ENCODE measurements at places on chromosomes 4 and X. TPM values are rescaled to one million over a fixed set of nuclear protein-coding genes. Genes with fewer than 3 reads are reported as not detected.

ARHGAP36 gene
- total RNA-seq = 0.27 TPM

DNA sequence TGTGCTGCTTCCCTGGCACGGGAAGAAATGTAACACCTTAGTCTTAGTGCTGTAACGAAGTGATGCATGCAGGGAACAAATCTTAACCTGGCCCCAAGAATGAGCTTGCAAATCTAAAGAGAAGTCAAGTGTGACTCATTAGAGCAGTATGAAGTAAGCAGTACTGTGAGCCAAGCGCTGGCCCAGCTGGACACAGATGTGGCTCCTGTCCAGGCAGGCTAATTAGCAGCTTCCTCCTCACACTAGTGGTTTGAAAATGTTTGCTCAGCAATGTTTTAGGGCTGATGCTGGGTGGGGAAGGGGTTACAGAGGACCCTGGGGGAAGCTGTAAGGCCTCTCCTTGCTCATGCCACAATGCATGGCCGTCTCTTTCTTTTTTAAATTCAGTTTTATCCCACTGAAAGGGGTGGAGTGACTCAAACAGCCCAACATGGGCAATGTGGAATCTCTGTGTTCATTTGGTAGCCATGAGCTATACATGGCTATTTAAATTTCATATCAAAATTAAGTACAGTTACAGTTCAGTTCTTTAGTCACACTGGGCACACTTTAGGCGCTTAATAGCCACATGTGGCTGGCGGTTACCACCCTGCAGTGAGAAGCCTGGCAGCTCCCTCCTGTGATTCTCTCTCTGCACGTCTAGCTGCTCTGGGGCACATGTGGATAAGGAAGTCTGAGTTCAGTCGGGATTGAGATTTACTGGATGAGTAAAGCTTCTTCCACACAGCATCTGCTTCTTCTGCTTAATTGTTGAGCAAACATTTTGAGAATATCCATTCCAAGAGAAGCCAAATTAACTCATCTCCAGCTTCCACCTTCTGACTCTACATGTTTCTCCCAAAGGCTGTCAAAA, 48.8 kb downstream of the MAP7D2 start:
- H3K27ac ChIP-seq = peak overlapping the region; percentile 29

DNA sequence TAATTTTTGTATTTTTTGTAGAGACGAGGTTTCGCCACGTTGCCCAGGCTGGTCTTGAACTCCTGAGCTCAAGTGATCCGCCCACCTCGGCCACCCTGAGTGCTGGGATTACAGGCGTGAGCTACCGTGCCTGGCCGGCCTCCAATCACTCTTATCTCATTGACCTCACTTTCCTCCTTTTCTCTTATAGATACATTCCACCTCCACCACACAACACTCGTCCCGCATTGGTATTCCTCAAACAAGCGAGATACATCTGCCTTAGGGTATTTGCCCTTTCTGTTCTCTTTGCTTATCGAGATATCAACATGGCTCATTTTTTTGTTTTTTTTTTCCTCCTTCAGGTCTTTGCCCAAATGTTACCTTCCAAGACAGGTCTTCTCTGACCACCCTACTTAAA, 1.8 kb upstream of the PRPS1 start:
- H3K4me3 ChIP-seq = no peak overlapping the region
- H3K36me3 ChIP-seq = no peaks in the 10 kb centered on the region
- H3K4me1 ChIP-seq = peaks cover 7% of the 10 kb centered on the region
- no peak for DNase-seq

GRCh38 chrX:48636301-48636700, 39.0 kb downstream of the WDR13 start:
- H3K4me3 ChIP-seq = no peak overlapping the region
- no peak for DNase-seq
- H3K27ac ChIP-seq = no peak overlapping the region
- no peaks in the 10 kb centered on the region for H3K4me1 ChIP-seq
- no peaks in the 10 kb centered on the region for H3K36me3 ChIP-seq

GRCh38 chrX:100819837-100820666, at the start of gene CSTF2:
TSS of gene CSTF2 (plus strand) at chrX:100820391. CDS start at chrX:100820417, 26 bp downstream.
- no peaks in the 10 kb centered on the region for H3K4me1 ChIP-seq
- peak within 1 kb of the TSS; percentile 98 for H3K4me3 ChIP-seq
- no peaks in the 10 kb centered on the region for H3K27me3 ChIP-seq
- peak; percentile 79 for DNase-seq
- no peaks in the 10 kb centered on the region for H3K36me3 ChIP-seq

GRCh38 chrX:46477435-46477834, 67.8 kb downstream of the ZNF674 start:
- no peaks in the 10 kb centered on the region for H3K4me1 ChIP-seq
- H3K27ac ChIP-seq = no peak overlapping the region
- peaks cover 5% of the 10 kb centered on the region for H3K36me3 ChIP-seq
- H3K27me3 ChIP-seq = no peaks in the 10 kb centered on the region

- no peaks in the 10 kb centered on the region for H3K4me1 ChIP-seq
- H3K36me3 ChIP-seq = no peaks in the 10 kb centered on the region
- no peak for DNase-seq
- H3K4me3 ChIP-seq = no peak overlapping the region
These were observed 779.0 kb upstream of the INTU start for GRCh38 chr4:126853715-126854114.

- no peaks in the 10 kb centered on the region for H3K36me3 ChIP-seq
- H3K4me3 ChIP-seq = no peak overlapping the region
- H3K27ac ChIP-seq = no peak overlapping the region
- no peak for DNase-seq
- H3K27me3 ChIP-seq = no peaks in the 10 kb centered on the region
These were observed 67.1 kb upstream of the HS3ST1 start for GRCh38 chr4:11495818-11496217.

DNA sequence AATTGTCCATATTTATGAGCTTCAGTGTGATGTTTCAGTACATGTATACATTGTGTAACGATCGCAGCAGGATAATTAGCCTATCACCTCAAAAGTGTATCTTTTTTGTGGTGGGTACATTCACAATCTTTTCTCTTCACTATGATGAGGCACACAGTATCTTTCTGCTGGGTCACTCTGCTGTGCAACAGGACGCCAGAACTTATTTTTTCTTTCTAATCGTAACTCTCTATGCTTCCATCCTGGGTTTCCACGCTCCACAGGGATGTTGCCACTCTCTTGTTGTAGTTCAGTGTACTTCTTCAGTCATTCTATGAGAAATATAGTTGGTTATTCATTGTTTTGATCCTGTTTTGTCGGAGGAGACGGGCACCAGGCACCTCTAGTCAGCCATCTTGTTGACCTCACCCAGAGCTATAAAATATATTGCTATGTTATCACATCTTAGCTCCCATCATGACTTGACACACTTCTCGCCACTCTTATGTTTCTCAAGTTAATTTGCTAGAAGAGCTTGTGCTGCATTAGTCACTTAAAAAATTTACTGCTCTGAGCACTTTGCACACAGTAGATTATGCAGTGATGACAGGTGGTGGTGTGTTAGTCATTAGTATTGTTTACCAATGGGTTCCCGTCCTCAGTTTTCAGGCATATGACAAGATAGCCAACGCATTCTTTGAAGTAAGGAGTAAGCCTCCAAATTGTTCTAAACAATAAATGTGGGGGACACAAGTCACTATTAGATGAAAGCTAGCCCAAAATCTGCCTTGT, 1002.7 kb upstream of the PCDH7 start:
- no peak for DNase-seq
- H3K36me3 ChIP-seq = no peaks in the 10 kb centered on the region
- no peaks in the 10 kb centered on the region for H3K27me3 ChIP-seq
- H3K27ac ChIP-seq = no peak overlapping the region

DNA sequence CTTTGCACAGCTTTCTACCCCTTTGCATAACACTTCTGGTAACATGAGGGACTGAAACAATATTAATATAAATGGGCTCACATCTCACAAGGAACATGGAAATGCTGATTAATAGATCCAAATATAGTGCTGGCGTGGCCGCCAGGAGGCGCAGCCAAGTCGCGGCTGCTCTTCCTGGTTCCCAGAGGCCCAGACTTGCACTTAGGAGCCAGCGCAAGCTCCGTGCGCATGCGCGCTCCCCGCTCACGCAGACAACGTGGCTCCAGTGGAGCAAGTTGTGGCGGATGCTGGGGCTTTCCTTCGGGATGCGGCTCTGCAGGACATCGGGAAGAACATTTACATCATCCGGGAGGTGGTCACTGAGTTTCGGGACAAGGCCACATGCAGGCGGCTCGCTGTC, 318.3 kb upstream of the SLC7A11 start:
- DNase-seq = no peak
- H3K36me3 ChIP-seq = no peaks in the 10 kb centered on the region
- H3K27me3 ChIP-seq = no peaks in the 10 kb centered on the region
- H3K4me3 ChIP-seq = no peak overlapping the region

- no peaks in the 10 kb centered on the region for H3K4me1 ChIP-seq
- H3K36me3 ChIP-seq = no peaks in the 10 kb centered on the region
- DNase-seq = no peak
- H3K4me3 ChIP-seq = peak overlapping the region; percentile 71
- H3K27ac ChIP-seq = no peak overlapping the region
These were observed 626 bp downstream of the TBC1D1 start for GRCh38 chr4:37891260-37892159.

- peaks cover 20% of the 10 kb centered on the region for H3K4me1 ChIP-seq
- DNase-seq = peak; percentile 50
- H3K27ac ChIP-seq = no peak overlapping the region
- peaks cover 2% of the 10 kb centered on the region for H3K27me3 ChIP-seq
- no peaks in the 10 kb centered on the region for H3K36me3 ChIP-seq
These were observed 47.2 kb upstream of the TMEM33 start for GRCh38 chr4:41887821-41888686.

GRCh38 chr4:98305576-98305975, 44.4 kb downstream of the RAP1GDS1 start:
- H3K27ac ChIP-seq = no peak overlapping the region
- no peak overlapping the region for H3K4me3 ChIP-seq
- peaks cover 10% of the 10 kb centered on the region for H3K36me3 ChIP-seq
- no peaks in the 10 kb centered on the region for H3K4me1 ChIP-seq

DNA sequence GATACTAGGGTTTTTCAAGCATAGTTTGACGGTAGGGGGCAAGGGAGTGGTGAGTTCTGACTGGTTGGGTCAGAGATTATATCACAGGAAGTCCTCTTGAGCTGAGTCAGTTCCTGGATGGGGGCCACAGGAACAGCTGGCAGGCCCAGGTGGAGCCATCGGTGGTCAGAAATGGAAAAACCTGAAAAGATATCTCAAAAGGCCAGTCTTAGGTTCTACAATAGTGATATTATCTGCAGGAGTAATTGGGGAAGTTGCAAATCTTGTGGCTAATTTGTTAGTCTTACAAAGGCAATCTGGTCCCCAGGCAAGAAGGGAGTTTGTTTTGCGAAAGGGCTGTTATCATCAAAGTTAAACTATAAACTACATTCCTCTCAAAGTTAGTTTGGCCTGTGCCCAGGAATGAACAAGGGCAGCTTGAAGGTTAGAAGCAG, 159.3 kb downstream of the PTCHD1 start:
- H3K27ac ChIP-seq = no peak overlapping the region
- H3K4me3 ChIP-seq = no peak overlapping the region
- no peaks in the 10 kb centered on the region for H3K36me3 ChIP-seq
- H3K4me1 ChIP-seq = peaks cover 8% of the 10 kb centered on the region

- peaks cover 9% of the 10 kb centered on the region for H3K27me3 ChIP-seq
- no peaks in the 10 kb centered on the region for H3K36me3 ChIP-seq
- peaks cover 8% of the 10 kb centered on the region for H3K4me1 ChIP-seq
- no peak for DNase-seq
- no peak overlapping the region for H3K27ac ChIP-seq
These were observed 6.8 kb downstream of the PLP2 start for GRCh38 chrX:49178537-49178936.

- no peaks in the 10 kb centered on the region for H3K27me3 ChIP-seq
- no peaks in the 10 kb centered on the region for H3K4me1 ChIP-seq
- no peaks in the 10 kb centered on the region for H3K36me3 ChIP-seq
These were observed 60.3 kb downstream of the LCORL start for GRCh38 chr4:17961249-17961648.

GPR119 gene
- not detected for total RNA-seq

- H3K27ac ChIP-seq = no peak overlapping the region
- no peaks in the 10 kb centered on the region for H3K27me3 ChIP-seq
- H3K4me3 ChIP-seq = no peak overlapping the region
- DNase-seq = no peak
- no peaks in the 10 kb centered on the region for H3K4me1 ChIP-seq
These were observed 132.8 kb upstream of the KLF3 start for GRCh38 chr4:38531141-38531727.

GRPR gene
- 0.56 TPM for total RNA-seq

MGARP gene
- total RNA-seq = 0.69 TPM

- peaks cover 29% of the 10 kb centered on the region for H3K4me1 ChIP-seq
- no peaks in the 10 kb centered on the region for H3K36me3 ChIP-seq
- H3K27ac ChIP-seq = peak overlapping the region; percentile 72
- H3K4me3 ChIP-seq = no peak overlapping the region
- H3K27me3 ChIP-seq = peaks cover 3% of the 10 kb centered on the region
These were observed 1.8 kb upstream of the FRMPD3 start for GRCh38 chrX:107447642-107448041.

DNA sequence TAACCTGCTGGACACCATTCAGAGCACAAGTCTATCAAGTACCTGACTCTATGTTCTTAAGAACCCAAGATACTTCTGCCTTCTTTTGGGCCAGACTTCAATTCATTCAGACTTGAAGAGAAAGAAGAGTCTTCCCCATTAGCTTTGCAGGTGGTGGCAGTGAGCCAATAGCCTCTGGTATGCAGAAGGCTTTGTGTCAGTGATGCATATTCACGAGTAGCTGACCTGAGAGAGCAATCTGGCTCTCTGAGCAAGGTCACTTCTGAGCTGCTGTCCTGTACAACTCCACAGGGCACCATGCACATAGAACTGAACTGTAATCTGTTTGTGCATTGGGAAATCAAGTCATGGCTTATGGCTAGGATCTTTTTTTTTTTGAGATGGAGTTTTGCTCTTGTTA, 39.9 kb upstream of the SPINK2 start:
- H3K36me3 ChIP-seq = no peaks in the 10 kb centered on the region
- no peaks in the 10 kb centered on the region for H3K27me3 ChIP-seq
- no peak for DNase-seq
- no peak overlapping the region for H3K27ac ChIP-seq
- H3K4me3 ChIP-seq = no peak overlapping the region
- no peaks in the 10 kb centered on the region for H3K4me1 ChIP-seq

- H3K27me3 ChIP-seq = peaks cover 1% of the 10 kb centered on the region
- no peaks in the 10 kb centered on the region for H3K36me3 ChIP-seq
- no peak overlapping the region for H3K27ac ChIP-seq
- H3K4me1 ChIP-seq = peaks cover 6% of the 10 kb centered on the region
These were observed 295.6 kb downstream of the SH2D1A start for GRCh38 chrX:124641737-124642491.

- H3K27ac ChIP-seq = no peak overlapping the region
- H3K4me1 ChIP-seq = peaks cover 6% of the 10 kb centered on the region
These were observed 68.5 kb downstream of the SPINK2 start for GRCh38 chr4:56752985-56753384.

DNA sequence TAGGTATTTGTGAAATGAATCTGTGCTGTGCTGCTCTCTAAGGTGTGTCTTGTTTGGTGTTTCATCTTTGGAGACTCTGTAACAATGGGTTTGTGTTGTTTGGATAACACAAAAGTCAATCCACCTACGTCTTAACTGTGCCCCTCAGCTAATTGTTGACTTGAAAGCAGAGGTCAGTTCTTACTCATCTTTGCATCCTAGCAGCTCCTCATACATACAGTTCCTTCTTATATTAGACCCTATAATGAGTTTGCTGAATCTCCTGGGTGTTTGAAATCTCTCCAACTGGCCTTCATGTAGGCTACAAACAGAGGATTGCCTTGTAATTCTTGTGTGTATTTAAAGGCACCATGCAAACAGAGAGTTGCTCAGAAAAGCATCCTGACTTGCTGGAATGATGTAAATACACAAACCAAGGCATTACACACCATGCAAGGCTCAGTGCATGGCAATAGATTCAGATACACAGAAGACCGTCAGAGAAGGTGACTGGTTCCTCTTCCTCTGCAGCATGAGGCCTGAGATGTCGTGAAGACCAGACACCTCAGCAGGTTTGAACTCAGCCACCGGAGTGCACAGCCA, 220.0 kb upstream of the JADE1 start:
- H3K27me3 ChIP-seq = no peaks in the 10 kb centered on the region
- H3K4me3 ChIP-seq = no peak overlapping the region
